Left kidney (tissue), 8 donors: ENCODE measurements at places on chromosomes 13 and 19.

DNA sequence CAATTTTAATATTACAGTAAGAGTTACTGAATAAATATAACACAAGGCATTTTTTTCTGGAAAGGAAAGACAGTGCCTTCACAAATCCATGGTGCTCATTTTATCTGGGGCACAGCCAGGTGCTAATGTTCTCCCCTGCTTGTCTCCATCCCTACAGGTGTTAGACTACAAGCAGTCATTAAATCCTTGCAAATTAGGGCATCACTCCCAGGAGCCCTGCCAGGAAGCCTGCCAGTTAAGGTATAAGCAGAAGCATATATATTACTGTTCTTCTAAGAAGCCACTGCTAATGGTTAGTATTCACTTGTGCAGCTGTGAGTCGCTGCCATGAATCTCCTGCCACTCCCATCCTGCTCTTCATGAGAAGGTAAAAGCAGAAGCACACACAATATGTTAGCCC, 149.7 kb downstream of the OXGR1 start:
- DNase-seq = no peak

DNA sequence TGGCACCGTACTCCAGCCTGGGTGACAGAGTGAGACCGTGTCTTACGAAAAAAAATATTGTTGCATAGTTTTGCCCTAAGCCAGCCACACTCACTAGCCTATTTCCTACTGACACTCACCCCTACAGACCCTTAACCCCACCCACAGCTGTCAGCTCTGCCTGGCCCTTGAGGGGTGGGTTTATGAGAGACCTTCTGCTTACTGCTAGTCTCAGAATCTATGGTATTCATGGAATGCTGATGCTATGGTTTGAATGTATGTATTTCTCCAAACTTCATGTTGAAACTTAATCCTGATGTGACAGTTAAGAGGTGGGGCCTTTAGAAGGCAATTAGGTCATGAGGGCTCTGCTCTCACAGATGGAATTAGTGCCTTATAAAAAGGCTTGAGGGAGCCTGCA, 79.2 kb upstream of the LRCH1 start:
- DNase-seq = no peak

DNA sequence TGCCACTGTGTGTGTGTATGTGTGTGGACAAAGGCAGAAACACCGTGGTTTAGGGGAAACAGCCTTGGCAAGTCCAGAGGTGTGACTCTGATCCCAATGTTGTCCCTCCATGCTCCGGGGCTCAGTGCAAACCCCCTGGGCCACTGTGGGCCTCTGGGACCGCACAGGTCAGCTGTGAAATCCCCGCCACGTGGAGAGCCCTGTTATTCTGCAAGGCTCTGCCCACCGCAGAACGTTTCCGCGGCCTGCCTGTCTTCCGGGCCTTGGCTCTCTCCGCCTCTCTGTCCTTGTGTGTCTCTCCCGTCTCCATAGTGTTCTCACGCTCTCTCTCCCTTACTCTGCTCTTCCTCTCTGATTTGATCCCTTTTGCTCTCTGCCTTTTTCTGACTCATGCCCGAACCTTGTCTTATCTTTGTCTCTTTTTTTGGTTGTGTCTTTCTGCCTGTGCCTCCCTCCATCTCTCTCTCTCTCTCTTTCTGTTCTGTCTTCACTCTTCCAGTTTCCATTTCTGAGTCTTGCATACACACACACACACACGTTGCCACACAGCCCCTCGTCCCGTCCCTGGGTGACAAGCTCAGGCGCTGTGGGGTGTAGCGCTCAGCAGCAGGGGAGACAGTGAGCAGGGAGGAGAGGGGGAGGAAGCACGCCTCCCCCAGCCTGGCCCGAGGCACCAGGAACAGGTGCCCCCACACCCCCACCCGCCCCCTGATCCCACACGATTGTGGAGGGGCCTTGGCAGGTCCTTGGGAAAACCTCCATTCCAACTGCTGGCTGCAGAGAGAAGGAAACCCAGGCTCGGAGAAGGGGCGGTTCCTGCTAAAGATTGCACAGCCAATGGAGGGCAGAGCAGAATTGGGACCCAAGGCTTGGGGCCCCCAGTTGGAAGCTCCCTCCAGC, 3.0 kb downstream of the TTYH1 start:
- DNase-seq = no peak

DNA sequence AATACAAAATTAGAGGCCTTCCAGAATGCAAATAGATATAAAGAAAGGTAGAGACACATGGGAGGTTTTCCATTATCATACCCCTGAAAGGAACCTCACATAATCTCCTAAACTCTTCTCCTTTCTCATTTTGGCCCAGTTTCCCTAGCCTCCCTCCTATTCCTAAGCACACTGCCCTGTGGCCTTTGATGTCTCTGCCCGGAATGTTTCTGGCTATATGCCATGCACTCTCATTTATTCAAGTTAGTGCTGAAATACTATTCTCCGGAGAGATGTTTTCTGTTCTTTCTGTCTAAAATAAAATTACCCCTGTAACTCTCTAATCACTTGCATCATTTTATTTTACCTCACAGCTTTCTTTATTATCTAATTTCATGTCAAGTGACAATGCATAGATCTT, 1287.7 kb downstream of the SLITRK5 start:
- peak; percentile 4 for DNase-seq

- DNase-seq = no peak
Observed at GRCh38 chr19:4007836-4008539, 452 bp downstream of the PIAS4 start.

DNA sequence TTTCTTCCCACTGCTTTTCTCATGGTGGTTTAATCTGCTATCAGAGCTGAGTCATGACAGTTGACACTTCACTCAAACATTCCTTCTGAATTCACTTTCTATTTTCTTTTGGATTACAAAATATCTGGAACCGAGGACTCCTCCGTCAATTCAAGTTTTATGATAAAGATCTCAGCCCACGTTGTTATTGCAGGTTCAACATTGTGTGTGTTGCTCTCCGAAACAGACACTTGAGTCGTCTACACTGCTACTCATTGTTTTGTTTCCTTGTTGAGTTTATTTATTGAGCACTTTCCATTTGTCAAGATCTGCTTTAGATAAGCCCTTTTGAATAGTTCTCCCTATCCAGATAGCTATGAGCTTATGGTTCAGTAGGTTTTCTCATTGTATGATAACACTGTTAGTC, 636.1 kb upstream of the GPC6 start:
- DNase-seq = no peak

DNA sequence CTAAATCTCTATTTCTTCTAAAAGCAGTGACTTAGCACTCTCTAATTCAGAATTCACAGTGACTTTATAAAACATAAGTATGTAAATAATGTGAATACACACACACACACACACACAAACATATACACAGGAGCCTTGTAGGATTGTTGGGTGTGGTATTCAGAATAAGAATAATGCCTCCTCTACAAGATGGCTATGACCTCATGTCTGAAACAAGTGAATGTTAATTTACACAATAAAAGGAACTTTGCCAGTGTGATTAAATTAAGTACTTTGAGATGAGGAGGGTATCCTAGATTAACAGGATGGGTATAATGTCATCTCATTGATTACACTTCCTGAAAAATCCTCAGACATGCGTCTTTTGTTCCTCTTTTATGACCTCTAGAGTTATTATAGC, 234.6 kb downstream of the SLITRK6 start:
- DNase-seq = no peak

- peak; percentile 72 for DNase-seq
Observed at GRCh38 chr13:36297366-36298338, at the start of gene CCDC169. Gene CCDC169, minus strand, starts transcription at chr13:36297814. Its CDS starts 95 bp downstream, at chr13:36297719.

GRCh38 chr19:20252613-20253012, 85.6 kb downstream of the ZNF486 start:
- no peak for DNase-seq

DNA sequence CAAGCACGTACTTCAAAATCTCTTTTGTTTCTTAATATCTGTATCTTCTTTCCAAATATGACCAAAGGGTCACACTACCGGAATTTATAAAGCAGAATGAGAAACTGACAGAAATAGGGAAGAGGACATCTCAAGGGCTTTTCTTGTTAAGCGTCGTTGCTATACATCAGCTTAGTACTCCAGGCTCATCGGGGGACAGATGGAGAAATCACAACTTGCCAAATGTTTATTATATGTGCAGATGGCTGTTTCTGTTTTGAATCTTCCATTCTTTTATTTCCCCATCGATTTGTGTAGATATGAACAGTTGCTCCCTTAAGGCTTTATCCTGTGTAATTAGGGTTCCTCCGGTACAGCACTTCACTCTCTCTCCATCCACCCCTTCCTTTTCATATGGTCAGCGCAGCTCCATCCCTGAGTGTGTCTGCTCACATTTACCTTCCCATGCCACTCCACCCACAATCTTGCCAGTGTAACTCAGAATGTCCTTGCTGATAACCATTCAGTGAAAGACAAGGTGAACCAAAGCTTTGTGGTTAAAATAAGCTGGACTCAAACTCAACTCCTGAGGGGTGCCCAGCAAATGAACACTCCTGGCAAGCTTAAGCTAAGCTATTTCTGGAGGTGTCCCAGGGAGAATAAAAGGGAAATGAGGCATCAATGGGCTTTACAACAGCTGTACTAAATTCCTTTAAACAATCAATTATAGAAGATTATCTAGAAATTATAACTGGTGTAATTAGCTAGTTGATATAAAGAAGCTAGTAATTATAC, 51.3 kb downstream of the TBC1D4 start:
- no peak for DNase-seq

- DNase-seq = no peak
Observed at GRCh38 chr13:69959046-69959445, 148.6 kb upstream of the ATXN8OS start.

- no peak for DNase-seq
Observed at GRCh38 chr19:36773223-36773579, 594 bp upstream of the ZNF850 start.
